ENCODE measurements at places on chromosomes 2 and 18.

GRCh38 chr2:36584148-36584794 lies 13.7 kb downstream of the FEZ2 start:
- DNase-seq, result no peak

DNA sequence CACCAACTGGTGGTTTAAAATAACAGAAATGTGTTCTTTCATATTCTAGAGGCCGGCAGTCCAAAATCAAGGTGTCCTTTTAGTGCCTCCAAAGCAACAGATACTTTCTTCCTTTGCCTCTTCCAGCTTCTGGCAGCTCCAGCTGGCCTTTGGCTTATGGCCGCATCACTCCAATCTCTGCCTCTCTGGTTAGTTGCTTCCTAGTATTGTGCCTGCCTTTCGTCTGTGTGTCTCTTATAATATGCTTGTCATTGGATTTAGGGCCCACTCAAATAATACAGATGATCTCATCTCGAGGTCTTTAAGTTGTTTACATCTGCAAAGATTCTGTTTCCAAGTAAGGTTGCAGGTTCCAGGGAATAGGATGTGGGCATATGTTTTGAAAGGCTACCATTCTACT lies 855.2 kb upstream of the ID2 start:
- no peak for DNase-seq

GRCh38 chr18:46883180-46883579 lies 34.1 kb downstream of the PIAS2 start:
- DNase-seq, result no peak

DNA sequence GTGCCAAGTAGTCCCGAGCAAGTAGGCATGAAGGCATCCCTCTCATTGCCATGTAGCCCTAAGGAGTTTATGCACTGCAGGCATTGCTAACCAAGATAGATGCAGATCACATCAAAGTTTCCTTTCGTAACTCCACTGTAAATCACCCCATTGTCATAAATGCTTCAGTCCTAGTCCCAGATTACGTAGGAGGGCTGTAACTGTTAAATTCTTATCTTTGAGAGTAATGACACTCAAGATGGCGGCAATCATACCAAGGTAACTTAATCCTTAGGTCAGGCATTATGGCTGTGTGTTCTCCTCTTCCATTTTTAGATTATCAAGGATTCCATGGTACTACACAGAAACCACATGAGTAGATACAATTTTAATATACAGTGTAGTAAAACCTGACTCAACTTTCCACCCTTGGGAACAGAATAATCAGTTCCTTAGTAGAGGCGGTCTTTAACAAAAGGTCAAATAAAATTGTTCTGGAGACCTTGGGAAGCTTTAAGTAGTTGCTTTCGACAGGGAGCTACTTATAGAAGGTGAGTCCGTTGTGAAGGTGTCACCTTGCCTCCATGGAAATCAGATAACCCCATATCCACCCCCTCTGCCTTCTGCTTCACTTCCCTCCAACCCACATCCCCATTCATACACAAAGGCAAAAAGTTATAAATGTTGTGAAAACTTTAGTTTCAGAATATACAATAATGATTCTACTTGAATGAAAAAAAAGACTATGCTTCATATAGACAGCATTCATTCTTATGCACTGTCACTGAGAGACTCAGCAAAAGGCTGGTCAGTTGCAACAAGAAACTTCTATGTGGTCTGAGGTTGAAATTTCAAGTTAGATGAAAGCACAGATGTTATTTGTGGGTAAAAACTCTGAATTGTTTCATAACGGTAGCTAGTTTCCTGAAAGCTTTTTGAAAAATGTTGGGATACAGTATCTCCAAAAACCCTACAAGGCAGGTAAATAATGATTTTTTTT lies 64.8 kb upstream of the GALNT5 start:
- DNase-seq, result no peak

- DNase-seq, result no peak
Measured at GRCh38 chr2:223900066-223900465, 45.1 kb downstream of the WDFY1 start.

- no peak for DNase-seq
Measured at GRCh38 chr2:71576541-71576940, 123.2 kb downstream of the DYSF start.

DNA sequence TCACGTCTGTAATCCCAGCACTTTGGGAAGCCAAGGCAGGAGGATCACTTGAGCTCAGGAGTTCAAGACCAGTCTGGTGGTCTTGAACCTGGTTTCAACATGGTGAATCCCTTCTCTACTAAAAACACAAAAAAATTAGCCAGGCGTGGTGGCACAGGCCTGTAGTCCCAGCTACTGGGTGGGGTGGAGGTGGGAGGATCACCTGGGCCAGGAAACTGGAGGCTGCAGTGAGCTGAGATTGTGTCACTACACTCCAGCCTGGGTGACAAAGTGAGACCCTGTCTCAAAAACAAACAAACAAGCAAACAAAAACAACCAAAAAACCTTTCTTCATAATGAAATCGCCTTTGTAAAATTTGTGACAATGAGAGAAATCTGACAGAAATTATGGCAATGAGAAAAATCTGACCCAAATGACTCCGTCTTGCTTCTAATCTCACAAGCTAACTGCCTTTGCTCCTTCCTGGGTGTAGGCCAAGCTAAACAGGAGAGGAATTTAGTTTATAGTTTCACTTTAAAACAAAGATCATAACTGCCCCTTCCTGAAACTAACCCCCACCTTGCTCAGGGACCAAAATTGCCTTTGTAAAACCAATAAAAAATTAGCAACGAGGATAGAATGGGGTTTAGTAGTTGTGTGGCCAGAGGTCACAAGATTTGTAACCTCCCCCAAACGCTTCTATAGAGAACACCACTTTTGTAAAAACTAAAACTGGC lies 60.7 kb upstream of the KIF5C start:
- no peak for DNase-seq

DNA sequence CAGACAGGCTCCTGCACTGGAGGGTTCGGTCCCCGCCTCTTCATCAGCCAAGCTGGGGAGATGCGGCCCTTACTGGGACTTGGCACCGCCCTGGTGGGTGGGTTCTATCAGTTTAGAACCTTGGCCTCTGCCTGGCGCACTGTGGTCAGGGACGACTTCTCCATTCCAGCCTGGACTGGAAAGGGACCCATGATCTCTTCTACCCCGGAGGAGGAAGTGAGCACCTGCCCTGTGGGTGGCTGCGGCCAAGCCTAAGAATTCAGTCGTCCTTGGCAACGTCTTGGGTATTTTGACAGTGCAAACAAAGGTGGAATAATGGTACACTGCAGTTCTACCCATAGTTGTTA lies 106.9 kb upstream of the CD302 start:
- no peak for DNase-seq

- DNase-seq, result no peak
Measured at GRCh38 chr2:181785691-181786344, 105.5 kb upstream of the NEUROD1 start.

- DNase-seq, result no peak
Measured at GRCh38 chr18:57585421-57585820, 1.1 kb downstream of the FECH start.

DNA sequence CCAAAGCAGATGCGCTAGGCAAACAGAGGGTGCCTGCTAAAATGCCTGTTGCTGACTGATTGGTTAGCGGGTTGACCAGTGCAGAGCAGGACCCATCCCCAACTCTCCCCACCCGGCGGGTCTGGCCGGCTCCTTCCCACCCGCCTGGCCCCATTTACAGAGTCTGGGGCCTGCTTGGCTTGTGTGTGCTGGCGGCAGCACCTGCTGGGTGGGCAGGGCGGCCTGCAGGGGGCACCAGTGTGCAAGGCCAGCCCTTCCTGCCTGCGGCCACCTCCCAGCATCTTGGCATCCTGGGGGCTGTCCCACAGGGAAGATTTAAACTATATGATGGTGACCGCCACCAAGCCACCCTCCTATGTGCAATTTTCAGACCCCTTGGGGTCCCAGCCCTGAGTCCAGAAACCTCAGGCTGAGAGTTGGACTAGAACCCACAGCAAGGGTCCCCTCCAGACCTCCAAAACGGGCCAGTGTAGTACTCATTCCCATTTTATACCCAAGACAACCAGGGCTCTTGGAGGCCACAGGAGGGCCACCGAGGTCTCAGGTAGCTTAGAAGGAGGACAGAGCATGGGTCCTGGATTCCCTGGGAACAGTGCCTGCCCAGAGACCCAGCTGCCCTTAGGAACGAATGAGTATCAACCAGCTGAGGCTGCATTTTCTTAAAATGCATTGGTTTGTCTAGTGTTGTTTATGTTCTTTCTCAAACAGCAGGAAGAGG lies 173.6 kb downstream of the SMAD7 start:
- DNase-seq, result no peak

DNA sequence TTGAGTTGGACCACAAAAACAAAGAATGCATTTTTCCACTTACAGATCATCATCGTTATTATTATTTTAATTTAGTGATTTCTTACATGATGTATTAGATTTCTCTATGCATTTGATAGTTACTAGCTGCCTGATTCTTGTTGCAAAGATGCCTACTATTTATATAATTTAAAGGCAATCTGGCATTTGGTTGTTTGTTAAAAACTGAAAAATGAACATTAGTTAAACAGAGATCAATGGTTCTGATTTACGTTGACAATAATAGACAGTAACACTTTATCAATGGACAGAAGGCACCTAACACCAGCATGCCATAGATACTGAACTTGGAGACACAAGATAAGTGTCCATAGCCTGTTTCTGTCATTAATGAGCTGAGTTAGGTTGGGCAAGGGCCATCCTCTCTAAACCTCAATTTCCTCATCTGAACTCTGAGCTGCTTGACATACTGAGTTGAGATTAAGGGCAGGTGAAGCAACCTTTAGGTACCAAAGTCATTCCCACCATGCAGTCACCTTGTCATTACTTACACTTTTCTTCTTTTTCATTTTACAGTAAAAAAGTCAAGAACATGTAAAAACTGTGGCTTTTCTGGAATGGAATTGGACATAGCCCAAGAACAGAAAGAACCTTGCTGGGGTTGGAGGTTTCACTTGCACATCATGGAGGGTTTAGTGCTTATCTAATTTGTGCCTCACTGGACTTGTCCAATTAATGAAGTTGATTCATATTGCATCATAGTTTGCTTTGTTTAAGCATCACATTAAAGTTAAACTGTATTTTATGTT lies 3.1 kb downstream of the CCL20 start:
- no peak for DNase-seq

GRCh38 chr18:58217052-58217451 lies 173.0 kb downstream of the NEDD4L start:
- DNase-seq, result no peak

DNA sequence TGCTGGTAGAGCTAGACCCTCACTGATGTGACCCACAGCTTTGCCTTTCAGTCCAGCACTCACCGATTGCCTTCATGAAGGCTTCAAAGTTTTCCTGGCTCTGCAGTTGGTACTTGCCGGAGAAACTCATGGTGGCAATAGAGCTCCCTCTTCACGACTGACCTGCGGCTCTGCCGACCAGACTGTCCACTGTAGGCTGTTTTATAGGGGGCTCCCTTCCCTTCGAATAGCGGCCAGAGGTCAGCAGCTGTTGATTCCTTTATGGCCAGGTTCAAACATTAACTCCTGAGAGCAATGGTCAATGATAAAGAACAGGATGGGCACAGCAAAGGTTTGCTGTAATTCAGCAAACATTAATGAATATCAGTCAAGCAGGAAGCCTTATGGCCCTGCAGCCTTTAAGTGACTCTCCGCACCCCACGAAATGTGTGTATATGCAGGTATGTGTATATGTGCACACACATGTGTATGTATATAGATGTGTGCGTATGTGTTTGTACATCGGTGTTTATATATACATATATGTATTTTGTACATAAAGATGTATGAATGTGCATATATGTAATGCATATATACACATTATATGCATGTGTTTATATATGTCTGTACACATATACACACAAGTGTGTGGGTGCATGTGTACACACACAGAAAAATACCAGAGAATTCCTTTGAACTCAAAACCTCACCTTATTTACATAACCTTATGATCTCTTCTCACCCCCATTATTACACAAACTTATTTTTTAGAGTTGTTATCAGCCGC lies at the start of gene FABP1:
Gene FABP1 (minus strand): TSS at position 175 of the 766 bp plus-strand sequence. CDS start 45 bp downstream, at position 130.
- no peak for DNase-seq

- no peak for DNase-seq
Measured at GRCh38 chr2:58304843-58305242, 63.7 kb upstream of the FANCL start.

DNA sequence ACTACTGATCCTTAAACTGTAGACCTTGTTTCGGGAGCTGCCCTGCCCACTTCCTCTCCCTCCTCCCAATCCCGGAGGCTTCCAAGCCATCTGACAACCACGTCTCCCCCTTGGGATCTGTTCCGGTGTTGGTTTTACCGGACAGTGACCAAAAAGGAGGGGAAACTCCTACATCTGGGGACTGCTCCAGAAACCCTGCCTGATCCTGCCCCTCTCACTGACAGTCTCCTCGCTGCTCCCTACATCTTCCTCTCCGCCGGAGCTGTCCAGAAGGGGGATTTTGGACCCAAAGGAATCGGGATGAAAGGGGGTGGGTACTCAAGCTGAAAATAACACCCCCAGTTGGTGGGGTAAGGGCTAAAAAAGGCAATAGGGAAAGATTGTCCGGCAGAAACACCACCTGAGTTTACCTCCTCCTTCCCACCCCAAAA lies 1.5 kb downstream of the INO80D start:
- DNase-seq, result no peak

- no peak for DNase-seq
Measured at GRCh38 chr2:7206111-7206810, 289.0 kb downstream of the RNF144A start.

All from KG1 (cell line).